ENCODE measurements at places on chromosomes 2 and 18.

GRCh38 chr2:74052732-74053710, 68.3 kb downstream of the TET3 start:
- no peak for DNase-seq

GRCh38 chr2:207258263-207258991, 92.7 kb upstream of the KLF7 start:
- no peak for DNase-seq

GRCh38 chr2:101501443-101501842, 26.5 kb upstream of the RFX8 start:
- no peak for DNase-seq

DNA sequence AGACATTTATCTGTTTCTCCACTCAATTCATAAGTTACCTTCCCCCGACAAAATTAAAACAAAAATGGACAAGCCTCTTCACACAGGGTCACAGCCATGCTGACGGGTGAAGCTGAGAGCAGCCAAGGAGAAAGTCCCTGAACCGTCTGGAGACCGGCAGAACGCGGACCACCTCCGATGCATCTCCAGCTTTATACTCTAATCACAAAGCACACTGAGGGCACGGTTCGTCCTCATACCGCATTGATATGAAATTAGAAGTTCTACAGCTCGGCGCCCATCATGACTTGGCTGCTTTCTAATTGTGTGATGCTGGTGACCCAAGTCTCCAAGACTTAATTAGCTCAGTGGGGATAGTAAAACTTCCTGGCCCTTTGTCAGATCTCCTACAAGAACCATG, 181.2 kb upstream of the PXDN start:
- no peak for DNase-seq

DNA sequence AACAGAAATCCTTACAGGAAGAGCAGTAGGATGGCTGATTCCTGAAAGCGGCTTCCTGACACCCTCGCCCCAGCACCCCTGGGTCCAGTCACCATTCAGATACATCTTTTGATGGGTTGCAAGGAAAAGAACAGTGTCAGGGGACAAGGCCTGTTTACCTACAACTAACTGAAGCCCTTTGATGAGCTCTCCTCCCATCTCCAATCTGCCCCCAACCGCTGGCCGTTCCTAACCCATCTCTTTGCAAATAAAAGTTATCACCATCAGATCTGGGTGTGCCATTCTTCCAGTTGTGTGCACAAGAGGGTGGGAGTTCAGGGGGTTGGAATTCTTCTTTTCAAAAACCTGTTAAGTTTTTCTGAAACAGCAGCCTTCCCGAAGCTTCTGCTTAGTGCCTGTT, 48.9 kb downstream of the ARL4C start:
- no peak for DNase-seq

GRCh38 chr2:160375037-160375436, 118.6 kb downstream of the RBMS1 start:
- DNase-seq, result no peak

DNA sequence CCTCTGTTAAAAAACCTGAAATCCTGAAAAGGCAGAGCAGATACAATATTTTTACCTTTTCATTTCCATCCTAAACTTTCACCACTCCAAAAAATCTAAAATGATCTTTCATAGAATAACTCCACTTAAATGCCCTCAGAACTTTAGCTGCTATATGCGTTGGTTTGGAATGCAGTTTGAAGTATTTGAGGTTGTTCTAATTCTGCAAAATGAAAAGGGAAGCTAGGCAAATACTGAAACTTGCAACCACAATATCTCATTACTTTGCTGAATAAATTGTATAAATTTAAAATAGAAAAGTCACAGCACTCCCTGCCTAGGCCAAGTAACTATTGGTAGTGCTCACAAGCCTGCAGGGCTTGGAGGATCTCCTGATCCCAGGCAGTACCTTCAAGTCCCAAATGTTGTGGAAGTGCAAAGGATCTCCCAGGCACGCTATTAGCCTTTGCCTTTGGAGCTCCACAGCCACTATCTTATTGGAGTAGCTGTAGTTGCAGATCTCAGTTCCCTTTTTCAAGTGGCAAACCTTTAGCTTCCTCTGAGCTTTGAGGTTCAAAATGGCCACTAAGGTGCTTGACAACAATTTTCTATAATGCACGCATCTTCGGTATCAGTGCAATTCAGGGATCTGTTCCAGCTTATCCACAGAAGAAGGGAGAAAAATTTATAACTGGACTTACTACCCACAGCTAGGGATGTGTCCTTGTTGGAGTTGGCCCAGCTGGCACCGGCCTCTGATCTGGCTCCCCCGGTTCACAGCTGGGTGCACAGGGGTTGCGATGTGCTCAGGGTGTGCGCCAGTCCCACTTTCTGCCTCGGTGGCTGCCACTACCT, 43.4 kb upstream of the ANKRD62 start:
- no peak for DNase-seq

DNA sequence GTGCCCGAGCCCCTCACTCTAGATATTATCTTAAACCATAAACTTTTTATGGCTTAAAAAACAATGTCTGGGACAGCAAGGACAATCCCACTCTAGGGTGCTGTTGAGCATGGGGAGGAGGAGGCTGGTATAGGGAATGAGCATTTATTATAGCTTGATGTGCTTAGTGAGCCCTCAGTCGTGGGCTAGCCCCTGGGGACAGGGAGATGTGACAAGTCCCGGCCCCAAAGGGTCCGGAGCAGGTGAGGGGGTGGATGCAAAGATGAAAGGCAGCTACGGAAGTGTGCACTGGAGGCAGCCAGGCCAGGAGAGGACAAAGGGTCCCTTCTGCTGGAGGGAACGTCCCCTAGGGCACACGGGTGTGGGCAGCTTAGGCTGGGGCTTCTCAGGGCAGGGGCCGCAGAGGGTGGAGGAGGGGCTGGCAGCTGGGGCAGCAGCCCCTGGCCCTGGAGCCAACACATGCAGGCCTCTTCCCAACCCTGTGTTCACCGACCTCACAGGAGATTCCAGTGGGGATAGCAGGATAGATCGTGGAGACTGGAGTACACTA, 106.3 kb upstream of the GPC1 start:
- no peak for DNase-seq

- no peak for DNase-seq
These were observed 40.1 kb downstream of the AGPS start for GRCh38 chr2:177432703-177433102.

- DNase-seq, result no peak
These were observed 1407.0 kb upstream of the CELF4 start for GRCh38 chr18:38972571-38972970.

DNA sequence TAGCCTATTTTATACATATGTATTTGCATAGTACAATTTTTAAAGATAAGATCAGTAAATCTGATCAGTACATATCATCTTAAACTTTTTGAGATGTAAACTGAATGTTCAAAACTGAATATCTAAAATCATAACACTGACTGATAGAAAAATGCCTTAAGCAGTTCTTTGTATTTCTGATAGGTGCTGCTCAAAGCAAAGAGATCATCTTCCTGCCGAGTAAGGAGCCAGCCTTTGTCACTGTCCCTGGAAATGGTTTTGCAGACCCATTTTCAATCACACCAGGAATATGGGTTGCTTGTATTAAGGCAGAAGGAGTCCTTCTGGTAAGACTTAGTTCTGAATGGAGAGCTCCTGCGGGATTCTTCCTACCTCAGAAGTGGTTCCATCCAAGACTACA, 135.0 kb downstream of the LAMA3 start:
- DNase-seq, result no peak
